ENCODE measurements at places on chromosomes 6 and 20.

DNA sequence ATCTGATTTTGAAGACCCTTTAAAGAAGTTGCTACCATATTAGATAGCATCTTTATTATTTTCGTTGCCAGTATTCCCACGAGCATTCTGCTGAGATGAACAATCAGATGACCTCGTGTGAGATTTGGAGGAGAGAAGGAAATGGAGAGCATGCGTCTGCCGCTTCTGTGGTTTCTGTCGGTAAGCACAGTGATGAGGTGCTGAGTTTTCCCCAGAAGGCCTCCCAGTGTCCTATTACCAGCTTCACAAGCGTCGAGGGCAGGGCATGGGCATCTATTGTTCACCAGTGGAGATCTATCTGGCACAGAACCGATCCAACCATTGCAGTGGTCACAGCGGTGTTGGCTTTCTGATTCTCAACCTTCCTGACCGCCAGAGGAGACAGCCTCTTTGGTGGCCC, 29.4 kb downstream of the TRAF3IP2 start:
- DNase-seq, result no peak

- DNase-seq, result no peak
Observed at GRCh38 chr6:57109880-57110279, 19.9 kb downstream of the ZNF451 start.

- no peak for DNase-seq
Observed at GRCh38 chr6:35782424-35782823, 1.6 kb downstream of the CLPSL1 start.

DNA sequence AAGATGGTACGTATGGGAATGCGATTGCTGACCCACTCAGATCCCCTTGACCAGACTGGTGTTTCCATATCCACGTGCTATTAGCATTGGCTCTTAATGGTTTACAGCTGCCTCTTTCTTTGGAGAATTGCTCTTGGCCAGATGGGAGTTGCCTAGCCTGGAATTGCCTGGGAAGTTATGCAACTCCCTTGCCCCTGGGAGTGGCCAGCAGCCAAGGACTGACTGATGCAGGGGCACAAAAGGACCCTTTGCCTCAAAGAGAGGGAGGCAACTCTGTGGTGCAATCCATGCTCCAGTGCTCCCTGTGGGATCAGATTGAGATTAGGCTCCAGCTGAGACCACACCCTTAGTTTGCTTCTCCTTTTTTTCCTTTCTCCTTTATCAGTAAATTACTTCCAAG, 203.5 kb upstream of the JAG1 start:
- DNase-seq, result no peak

DNA sequence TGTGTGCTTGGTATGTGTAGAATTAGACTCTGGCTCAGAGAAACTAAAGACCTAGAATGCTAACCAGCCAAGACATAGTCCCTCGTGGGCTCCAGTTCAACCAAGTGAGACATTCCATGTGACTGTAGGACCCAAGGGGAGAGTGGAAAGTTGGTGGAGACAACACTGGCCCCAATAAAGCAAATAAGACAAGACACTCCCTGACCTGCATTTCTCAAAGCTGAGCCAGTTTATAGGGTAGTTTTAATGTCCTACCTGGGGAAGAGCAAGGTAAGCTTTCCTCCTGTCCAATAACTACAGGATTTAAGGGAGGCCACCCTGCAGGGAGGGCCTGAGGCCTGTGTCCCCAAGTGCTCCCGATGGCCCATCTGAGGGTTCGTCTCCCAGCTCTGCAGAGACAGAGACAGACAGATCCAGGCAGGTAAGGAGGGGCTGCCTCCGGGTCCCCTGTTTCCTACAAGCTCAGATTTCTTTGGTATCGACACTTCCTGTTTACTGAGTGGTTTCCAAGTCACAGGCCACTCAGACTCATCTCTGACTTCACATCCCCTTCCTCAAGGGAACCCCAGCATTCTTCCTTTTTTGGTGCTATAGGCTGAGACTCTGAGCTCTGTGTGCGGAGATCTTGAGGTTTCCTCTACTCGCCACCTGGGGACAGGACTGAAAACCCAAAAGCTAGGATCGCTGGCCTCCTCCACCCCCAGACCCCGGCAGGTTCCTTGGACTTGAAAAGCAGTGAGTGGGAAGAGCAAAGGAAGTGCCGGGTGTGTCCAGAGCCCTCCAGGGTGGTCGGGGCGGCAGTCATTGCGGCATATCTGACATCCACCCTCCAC, 92.4 kb downstream of the PRND start:
- DNase-seq, result no peak

GRCh38 chr6:33718713-33719112, 7.2 kb upstream of the UQCC2 start:
- no peak for DNase-seq

DNA sequence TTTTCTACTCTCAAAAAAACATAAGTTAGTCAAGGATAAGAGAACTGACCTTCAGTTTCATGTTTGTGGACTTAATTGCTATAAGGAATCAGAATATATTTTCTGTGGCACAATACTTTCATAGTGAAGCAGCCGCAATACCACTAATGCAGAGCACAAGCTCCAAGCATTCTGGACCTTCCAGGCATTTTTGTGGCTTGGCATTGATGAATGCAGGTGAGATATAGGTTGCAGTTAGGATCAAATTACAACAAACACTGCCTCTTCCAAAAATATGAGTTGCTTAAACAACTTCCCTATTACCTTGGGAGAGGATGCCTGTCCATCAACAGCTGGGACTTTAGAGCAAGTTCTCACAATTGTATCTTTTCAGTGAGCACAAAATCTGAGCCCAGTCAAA, 162.8 kb upstream of the RSPO3 start:
- no peak for DNase-seq

DNA sequence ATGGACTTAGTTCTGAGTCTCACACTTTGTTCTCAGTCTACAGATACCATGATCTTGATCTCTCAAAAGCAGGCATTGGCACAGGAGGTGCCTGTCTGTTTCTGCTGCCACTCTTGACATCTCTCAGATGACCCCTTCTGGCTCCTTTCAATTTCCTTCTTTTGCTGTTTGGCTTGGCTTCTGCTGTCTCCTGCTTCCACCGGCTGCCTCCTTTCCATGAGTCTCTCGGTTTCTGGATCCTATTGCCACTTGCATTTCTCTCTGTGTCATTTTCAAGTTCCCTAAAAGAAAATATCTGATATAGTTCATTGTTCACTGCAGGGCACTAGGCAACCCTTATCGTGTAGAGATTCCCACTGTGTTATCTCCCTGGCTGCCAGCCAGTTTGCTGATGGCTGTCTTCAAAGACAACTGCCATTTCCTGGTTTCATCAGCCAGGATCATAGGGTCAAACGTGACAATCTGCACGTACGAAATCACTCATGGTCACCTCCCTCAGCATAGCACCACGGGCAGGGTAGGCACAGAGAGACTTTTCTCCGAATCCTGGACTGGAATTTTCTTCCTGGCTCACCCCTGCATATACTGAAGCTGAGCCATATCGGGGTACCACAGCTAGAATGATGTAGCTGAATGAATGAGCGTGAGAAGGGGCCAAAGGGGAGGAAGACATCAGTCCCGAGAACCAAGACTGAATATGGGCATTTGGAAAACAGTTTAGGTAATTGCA, 144.6 kb upstream of the TMEM170B start:
- DNase-seq, result no peak

GRCh38 chr6:167113047-167113754, 9.7 kb upstream of the CCR6 start:
- no peak for DNase-seq

DNA sequence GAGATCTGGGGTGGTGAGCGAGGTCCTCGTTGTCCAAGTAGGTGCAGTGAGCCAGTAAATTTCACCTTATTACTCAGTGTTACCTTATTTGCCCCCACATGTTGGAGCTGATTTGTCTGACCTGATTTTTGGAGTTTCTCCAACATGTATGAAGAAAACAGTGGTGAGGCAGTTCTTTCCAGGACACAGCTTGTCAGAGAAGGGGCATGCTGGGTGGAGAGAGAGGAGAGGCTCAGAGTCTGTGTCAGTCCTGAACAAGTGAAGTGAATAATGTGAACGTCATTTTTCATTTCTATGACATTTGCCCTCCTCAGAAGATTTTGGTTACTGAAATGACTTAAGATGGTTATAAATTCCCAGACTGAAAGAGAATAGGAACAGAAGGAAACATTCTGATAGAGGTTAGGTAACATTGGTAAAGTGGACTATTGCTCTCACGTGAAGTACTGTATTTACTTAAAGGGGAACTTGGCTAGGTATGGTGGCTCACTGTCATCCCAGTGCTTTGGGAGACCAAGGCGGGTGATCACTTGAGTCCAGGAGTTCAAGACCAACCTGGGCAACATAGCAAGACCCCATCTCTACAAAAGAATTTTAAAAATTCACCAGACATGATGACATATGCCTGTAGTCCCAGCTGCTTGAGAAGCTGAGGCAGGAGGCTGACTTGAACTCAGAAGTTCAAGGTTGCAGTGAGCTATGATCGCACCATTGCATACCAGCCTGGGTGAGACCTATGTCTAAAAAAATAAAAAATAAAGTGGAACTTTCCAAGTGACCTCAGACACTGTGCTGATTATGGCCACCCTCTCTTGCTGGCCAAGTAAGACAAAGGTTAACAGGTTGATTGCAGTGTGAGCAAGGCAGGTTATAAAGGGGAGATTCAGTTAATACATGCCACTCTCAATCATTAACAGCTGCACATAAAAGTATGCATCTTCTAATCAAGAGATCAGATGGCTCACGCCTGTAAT, 184.3 kb downstream of the EDN1 start:
- DNase-seq, result no peak

- DNase-seq, result no peak
Observed at GRCh38 chr6:24415753-24416152, 13.0 kb downstream of the MRS2 start.

- DNase-seq, result no peak
Observed at GRCh38 chr6:13053006-13053461, 275.3 kb downstream of the TBC1D7 start.

- no peak for DNase-seq
Observed at GRCh38 chr6:101537753-101538316, 144.3 kb downstream of the GRIK2 start.

GRCh38 chr6:53148684-53149083, at the start of gene GCM1:
TSS of gene GCM1 (minus strand) at chr6:53148841. CDS start at chr6:53145632, 3,209 bp downstream.
- DNase-seq, result no peak

DNA sequence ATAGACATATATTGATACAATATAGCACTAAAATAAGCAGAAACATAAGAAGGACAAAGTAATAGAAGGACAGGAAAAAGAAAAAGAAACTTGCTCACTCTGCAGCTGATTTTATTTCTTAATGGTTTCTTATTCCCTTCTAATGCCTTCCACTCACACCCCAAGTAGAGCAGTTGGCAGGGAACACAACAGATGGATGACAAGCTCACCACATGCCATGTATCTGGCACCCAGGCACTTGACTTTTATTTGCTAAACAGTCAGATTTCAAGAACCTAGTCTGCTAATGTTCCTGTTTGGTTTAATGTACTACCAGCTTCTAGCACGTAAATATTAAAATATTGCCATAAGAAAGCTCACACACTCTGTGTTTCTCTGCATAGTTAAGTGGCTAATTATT, 87.1 kb downstream of the COL19A1 start:
- DNase-seq, result no peak

DNA sequence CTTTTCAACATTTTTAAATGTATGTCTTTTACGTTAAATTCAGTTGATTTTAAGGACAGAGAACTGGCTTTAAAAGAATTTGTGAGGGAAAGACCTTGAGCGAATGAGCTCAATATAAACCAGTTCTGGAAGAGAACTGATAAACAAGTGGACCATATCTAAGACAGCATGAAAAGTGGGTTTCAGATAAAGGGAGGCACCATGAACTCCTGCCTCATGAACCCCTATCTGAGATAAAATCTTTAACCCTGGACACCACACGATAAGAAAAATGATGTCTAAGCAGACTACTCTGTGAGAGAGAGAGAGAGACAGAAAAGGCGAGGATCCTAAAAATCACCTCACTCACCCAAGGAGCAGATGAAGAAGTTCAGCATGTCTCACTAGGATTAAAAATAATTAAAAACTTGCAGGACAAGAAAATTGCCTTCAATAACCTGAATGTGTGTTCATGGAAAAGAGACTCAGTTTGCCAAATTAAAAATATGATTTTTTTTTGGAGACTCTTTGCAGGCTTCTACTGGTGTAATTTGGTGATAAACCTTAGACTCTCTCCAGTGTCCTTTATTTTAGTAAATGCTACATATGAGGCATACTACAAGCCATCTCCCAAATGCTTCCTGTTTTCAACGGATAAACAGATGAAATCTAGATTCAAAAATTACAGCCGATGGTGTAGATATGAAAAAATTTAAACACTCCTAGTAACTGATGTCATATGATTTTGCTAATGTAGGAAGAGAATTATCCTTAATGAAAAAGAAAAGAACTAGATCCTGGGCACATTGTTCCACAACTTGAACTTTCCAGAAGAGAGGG, 299.5 kb downstream of the ADGB start:
- no peak for DNase-seq

DNA sequence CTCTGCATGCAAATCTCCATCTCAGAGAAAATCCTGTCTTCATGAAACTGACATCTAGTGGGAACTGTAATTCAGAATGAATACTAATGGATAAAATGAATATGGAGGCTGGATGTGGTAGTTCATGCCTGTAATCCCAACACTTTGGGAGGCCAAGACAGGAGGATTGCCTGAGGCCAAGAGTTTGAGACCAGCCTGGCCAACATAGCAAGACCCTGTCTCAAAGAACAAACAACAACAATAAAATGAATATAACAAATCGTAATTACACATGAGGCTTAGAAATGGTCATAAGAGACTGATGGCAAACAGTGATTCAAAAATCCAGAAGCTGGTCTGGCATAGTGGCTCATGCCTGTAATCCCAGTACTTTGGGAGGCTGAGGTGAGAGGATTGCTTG, 44.6 kb upstream of the DSN1 start:
- no peak for DNase-seq

DNA sequence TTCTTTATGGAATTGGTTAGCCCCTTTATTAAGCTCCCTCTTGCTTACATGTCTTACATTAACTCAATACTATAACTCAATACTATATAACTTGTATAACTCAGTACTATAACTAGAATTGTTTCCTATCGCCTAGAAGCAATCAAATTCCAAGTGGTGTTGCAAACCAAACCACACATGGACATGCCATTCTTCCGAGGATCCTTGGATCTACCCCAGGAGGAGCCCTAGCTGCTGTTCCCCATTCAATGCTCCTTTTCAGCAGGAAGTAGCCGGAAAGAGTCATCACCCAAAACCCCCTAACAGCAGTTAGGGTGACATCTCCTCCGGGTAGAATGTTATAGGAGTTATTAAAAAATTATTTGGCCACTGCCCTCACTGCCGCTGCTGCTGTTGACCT, 40.5 kb downstream of the PLN start:
- DNase-seq, result no peak

DNA sequence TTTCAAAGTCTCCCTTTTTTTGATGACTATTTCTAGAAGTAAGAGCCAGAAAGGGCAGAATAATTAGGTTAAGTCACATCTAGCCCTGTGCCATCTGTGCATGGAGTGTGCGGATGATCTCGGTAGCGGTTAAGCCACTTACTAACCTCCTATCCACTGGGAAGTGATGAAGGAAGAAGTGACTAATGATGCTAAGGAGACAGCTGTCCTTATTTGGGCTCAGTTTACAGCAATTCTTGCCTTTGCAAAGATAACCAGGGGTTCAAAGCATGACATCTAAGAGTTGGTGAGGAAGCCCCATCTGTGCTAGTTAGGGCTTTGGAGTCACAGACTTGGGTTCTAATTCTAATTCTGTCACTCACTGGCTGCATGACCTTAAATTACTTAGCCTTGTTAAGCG, 62.4 kb upstream of the RREB1 start:
- DNase-seq, result no peak

All from NCI-H526 (cell line).